ENCODE measurements at places on chromosomes 3 and 15.
A peak's percentile ranks its signal among the peaks of the same experiment; 100 is the strongest.

GRCh38 chr3:122186372-122186771 lies 2.9 kb downstream of the CASR start:
- peaks cover 37% of the 10 kb centered on the region for H3K27me3 ChIP-seq
- no peak for DNase-seq
- no peak overlapping the region for H3K27ac ChIP-seq
- H3K36me3 ChIP-seq = no peaks in the 10 kb centered on the region

DNA sequence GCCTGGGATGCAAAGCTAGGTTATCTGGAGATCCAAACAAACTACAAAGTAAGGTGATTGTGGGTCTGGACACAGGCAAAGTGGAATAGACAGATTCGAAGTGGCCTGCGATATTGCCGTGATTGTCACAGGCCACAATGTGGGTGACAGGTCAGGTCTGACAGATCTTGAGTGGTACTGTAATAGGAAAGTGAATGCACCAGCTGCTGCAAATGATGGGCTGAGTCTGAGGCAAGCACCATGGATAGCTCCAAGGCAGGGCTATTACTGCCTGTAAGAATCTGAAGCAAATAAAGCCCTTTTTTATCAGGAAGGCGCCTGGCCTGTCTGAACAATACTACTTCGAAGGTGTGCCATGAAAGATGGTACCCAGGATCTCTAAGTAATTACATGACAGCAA lies 10.0 kb downstream of the ARMC8 start:
- H3K4me3 ChIP-seq = no peak overlapping the region
- peaks cover 9% of the 10 kb centered on the region for H3K36me3 ChIP-seq
- peak overlapping the region; percentile 73 for H3K27ac ChIP-seq
- no peak for DNase-seq
- H3K27me3 ChIP-seq = no peaks in the 10 kb centered on the region

GRCh38 chr15:66661432-66662096 lies 40.5 kb upstream of the SMAD6 start:
- H3K4me1 ChIP-seq = no peaks in the 10 kb centered on the region
- H3K27ac ChIP-seq = no peak overlapping the region
- no peak for DNase-seq
- no peaks in the 10 kb centered on the region for H3K36me3 ChIP-seq

GRCh38 chr3:127668906-127669305 lies 3.8 kb upstream of the ABTB1 start:
- H3K4me3 ChIP-seq = no peak overlapping the region
- H3K36me3 ChIP-seq = no peaks in the 10 kb centered on the region
- H3K27ac ChIP-seq = no peak overlapping the region
- no peaks in the 10 kb centered on the region for H3K27me3 ChIP-seq
- no peaks in the 10 kb centered on the region for H3K4me1 ChIP-seq

- DNase-seq = no peak
- H3K36me3 ChIP-seq = peaks cover 35% of the 10 kb centered on the region
- H3K4me1 ChIP-seq = peaks cover 24% of the 10 kb centered on the region
- no peak overlapping the region for H3K27ac ChIP-seq
- H3K27me3 ChIP-seq = no peaks in the 10 kb centered on the region
- no peak overlapping the region for H3K4me3 ChIP-seq
These were observed 202.0 kb downstream of the FNDC3B start for GRCh38 chr3:172241405-172241804.

GRCh38 chr15:72058585-72058984 lies 59.4 kb downstream of the MYO9A start:
- H3K27me3 ChIP-seq = no peaks in the 10 kb centered on the region
- no peak for DNase-seq
- H3K4me3 ChIP-seq = no peak overlapping the region
- H3K27ac ChIP-seq = no peak overlapping the region

DNA sequence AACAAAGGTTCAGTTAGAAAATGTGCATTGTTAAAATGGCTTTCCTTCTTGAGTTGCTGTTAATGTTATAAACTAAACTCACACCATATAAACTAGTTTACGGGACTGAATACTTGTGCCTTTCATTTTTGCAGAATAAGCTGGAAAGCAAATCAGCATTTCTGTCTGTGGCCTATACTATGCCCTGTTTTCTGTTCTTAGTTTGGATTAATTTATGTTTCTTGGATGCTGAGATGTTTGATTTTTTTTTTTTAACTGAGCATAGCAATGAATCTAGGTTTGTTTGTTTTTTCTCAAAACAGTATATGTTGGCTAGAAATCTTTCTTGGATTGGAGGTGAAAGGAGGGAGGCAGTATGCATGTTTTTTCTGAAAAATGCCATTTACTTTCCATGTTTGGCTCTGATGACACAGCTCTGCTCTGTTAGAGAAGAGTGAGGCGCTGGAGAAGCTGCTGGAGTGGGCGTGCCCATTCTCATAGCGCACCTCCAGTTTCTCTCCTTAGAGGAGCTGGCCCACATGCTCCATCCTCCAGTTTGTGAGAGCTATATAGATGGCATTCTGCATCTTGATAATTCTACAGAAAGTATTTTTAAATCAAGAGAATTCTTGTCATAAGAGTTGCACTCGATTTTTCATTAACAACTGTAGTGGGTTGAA lies 423.6 kb upstream of the TPM1 start:
- H3K27ac ChIP-seq = peak overlapping the region; percentile 55
- H3K36me3 ChIP-seq = no peaks in the 10 kb centered on the region
- peaks cover 22% of the 10 kb centered on the region for H3K4me1 ChIP-seq

GRCh38 chr3:62284442-62284841 lies 88.9 kb downstream of the FEZF2 start:
- H3K4me1 ChIP-seq = no peaks in the 10 kb centered on the region
- H3K27ac ChIP-seq = no peak overlapping the region
- H3K36me3 ChIP-seq = no peaks in the 10 kb centered on the region
- DNase-seq = no peak
- H3K27me3 ChIP-seq = no peaks in the 10 kb centered on the region
- H3K4me3 ChIP-seq = no peak overlapping the region

GRCh38 chr3:132543011-132543739 lies 53.9 kb upstream of the ACKR4 start:
- no peak for DNase-seq
- peak overlapping the region; percentile 79 for H3K27ac ChIP-seq
- no peak overlapping the region for H3K4me3 ChIP-seq
- peaks cover 13% of the 10 kb centered on the region for H3K4me1 ChIP-seq
- H3K27me3 ChIP-seq = no peaks in the 10 kb centered on the region

Data from RWPE2 (cell line).